Activated CD8-positive, alpha-beta memory T cell treated with anti-CD3 and anti-CD28 coated beads, Interleukin-2, amount 50 U/mL, for 4 hours (primary cell): ENCODE measurements at places on chromosomes 2 and 18.

- peak; percentile 82 for DNase-seq
Observed at GRCh38 chr2:231709981-231710798, 1.9 kb downstream of the PTMA start.

- peak; percentile 79 for DNase-seq
Observed at GRCh38 chr2:216034065-216034464, 20.7 kb upstream of the MREG start.

DNA sequence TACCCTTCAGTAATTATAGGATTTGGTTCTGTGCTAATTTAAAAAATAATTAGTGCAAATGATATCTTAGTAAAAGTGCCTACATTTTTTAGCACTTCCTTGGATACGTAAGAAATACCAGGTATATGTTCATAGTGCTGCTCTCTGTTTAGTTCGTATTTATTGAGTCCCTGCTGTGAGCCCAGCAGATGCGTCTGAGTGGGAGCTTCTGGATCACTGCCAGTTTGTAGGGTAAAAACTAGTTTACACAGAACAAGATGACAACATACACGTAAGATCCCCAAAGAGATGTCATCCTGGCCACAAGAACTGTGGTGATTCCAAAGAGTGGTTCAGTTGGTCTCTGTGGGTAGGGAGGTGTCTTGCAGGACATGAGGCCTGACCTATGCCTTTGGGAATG is 103.2 kb downstream of the CTIF start:
- DNase-seq: no peak

DNA sequence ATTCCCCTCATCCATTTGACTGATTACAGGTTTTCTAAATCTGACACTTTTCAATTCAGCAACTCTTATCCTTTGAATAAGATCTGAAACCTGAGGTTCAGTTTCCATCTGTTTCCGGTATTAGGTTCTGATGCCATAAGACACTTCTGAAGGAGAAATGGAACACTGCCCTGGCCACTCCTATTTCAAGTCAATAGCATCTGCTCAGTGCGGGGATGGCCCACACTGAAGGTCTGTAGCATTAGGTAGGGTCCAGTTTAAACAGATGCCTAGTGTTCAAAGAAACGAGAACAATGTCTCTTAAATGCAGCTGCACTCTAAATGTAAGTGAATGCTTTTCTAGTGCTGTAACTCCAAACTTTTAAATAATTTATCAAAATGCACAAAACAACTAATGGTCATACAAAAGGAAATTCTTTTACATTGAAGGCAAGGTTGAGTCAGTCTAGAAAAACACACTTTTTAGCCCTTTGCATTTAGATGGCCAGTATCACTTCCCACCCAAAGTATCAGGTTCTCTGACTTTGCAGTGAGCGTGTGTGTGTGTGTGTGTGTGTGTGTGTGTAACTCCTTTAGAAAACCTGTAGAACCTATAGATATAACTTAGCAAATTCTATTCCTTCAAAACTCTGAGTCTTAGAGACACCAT is 78.2 kb downstream of the STK39 start:
- DNase-seq: no peak

DNA sequence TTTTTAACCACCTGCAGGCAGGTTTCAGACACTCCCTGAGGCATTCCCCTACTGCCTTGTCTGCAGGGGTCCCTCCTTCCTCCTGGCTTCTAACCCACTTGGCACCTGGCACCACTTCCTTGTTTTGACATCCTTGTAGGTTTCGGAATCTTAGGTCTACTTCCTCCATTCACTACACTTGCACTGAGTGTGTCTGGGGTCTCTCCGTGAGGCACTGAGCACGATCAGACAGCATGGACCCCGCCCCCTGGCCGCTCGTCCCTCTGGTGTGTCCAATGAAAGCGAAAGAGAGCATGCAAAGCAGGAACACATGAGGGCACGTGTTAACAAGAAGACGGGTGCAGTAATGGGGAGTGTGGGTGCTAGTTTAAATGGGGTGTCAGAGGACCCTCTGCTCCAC is 63.8 kb downstream of the HAUS1 start:
- DNase-seq: peak; percentile 26

- DNase-seq: no peak
Observed at GRCh38 chr2:135839713-135840112, 2.7 kb upstream of the LCT start.

DNA sequence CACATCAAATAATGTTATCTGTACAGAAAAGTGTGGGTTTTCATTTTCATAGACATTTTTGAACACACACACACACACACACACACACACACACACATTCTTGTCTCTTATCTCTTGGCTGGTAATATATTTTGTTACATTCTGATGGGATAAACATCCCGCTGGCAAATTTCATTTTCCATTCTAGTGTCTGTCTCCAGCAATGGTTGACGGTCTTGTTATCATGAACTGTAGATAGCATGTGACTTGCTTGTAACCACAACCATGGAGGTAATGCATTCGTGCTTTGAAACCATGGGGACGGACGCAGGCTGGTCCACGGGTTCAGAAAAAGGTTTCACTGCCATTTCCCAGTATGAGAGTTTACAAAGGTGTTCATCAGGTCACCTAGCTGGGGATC is 156.4 kb downstream of the PPP1R1C start:
- no peak for DNase-seq

DNA sequence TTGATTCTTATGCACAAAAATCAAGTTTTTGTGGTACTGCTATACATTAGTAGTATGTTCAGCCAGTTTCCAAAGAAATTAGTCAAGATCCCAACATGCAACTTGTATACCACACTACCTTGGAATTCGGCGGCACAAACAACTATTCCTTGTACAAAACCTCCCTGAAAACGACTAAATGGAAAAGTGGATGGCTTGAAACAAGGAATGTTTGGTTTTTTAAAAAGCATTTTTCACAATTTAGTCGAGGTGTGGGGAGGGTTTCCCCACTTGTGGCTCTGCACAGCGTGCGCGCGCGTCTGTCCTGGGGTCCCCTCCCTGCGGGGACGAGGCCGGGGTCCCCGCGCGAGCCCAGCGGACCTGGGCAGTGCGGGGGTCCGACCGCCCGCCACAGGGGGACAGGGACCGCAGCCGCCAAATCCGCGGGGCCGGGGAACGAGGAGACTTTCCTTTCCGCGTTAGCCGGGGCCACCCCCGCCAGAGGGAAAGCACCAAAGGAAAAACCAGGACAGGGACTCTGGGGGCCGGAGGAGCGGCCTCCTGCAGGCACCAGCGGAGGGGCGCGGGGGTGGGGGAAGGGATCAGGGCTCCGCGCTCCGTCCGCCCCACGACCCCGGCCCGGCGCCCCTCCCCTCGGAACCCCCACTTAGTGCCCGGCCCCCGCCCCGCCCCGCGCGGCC is 534 bp upstream of the SOCS6 start:
- no peak for DNase-seq

GRCh38 chr18:36821681-36822080 is 7.1 kb downstream of the TPGS2 start:
- DNase-seq: no peak

DNA sequence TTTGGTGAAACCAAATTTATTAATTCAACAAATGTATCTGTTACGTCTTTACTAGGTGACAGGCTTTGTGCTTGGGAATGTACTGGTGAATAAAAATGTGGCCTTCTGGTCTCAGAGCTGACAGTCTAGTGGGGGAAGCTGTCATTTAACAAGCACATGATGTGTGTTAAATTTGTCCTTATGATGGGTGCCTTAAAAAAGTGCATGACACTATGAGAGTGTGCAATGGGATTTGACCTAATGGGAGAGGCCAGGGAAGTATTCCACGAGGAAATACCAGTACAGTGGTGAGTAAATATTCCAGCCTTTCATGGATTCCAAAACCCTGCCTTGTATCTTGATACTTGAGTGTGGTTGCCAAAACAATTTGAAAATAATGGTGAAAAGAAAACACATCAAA is 308.9 kb downstream of the PLCL1 start:
- DNase-seq: no peak

DNA sequence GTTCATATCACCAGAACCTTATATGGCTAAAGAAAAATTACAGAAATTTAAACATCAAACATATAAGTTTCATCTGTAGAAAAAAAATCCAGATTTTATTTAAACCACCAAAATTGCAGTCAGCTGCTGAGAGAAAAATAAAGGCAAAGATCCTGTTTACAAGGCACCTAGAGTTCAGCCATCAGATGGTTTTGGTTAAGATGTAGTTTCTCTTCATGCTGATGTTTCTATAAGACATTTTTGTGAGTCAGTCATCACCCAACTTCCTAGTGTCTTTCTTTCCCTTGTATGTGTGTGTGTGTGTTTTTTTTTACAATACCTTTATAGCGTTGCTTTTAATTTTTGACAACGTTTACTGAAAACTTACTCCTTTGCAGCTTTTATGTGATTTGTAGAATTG is 26.1 kb upstream of the MMADHC start:
- DNase-seq: no peak

DNA sequence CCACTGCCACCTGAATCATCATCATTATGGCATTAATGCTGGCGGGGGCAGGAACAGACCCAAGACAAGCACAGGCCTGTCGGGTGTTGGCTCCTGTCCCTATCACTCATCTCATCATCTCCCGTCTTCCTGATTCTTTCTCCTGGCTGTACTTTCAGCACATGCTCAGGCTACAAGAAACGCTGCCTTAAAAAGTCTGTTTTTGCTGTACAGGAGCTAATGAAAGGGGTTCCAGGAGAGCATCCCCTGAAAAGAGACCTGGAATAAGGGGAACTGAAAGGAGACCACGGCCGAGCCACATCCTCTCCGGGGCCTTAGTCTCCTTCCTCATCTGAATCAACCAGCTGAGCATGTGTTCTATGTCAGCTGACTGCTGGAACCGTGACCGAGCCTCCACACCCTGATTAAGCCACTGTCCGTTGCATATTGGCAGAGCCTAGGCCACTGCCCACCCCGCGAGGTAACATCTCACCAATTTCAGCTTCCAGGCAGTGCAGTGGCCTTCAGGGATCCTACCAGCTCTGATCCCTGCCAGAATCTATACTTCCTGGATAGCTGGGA is 62.6 kb downstream of the DNMT3A start:
- no peak for DNase-seq

GRCh38 chr2:216950547-216950946 is 90.7 kb upstream of the TNP1 start:
- no peak for DNase-seq

GRCh38 chr18:13606604-13607254 is 119.6 kb downstream of the FAM210A start:
- DNase-seq: no peak

GRCh38 chr2:196365923-196366322 is 194.5 kb upstream of the STK17B start:
- no peak for DNase-seq

DNA sequence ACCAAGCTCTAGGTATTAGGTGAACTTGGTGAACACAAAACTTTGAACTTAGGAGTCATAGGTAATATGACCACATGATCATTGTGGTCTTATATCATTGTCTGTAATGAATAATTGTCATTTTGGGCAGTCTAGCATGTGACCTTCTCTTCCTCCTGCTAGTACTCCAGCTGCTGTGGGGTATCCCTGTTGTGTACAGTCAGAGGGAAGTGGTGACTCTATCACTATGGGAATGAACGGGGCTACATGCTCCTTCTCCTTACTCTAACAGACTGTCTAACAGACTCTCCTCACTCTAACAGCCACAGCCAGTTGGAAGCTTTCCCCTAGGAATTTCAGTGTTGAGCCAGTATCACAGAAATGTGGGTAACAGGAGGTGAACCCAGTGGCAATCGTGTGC is 68.2 kb upstream of the NEDD4L start:
- DNase-seq: no peak

GRCh38 chr2:224187220-224187619 is 148.1 kb upstream of the SERPINE2 start:
- no peak for DNase-seq

DNA sequence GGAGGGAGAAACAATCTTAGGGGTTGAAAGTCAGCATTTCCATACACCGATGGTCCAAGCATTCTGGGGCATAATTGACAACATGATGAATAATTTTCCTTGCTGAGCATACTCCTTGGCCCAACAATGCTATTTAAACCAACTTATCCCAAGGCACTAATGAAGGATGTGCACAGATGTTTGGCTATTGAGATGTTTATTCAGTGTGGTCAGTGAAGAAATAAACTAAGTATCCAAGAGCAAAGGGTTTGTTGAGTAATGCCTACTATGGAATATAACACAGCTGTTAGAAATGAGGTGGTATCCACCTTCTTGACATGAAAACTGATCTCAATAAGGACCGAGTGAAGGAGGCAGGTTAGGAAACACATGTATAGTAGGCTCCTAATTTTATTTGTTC is 53.9 kb upstream of the RAB6D start:
- DNase-seq: no peak
